ENCODE measurements at places on chromosomes 3 and 15.

DNA sequence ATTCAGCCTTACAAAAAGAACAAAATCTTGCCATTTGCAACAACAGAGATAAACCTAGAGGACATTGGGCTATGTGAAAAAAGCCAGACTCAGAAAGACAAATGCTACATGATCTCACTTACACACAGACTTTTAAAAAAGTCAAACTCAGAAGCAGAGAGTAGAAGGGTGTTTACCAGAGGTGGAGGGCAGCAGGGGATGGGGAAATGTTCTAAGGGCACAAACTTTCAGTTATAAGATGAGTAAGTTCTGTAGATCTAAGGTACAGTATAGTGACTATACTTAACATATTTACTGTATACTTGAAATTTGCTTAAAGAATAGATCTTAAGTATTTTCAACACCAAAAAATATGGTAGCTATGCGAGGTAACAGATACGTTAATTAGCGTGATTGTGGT is 3.0 kb downstream of the MYEF2 start:
- no peak for DNase-seq

DNA sequence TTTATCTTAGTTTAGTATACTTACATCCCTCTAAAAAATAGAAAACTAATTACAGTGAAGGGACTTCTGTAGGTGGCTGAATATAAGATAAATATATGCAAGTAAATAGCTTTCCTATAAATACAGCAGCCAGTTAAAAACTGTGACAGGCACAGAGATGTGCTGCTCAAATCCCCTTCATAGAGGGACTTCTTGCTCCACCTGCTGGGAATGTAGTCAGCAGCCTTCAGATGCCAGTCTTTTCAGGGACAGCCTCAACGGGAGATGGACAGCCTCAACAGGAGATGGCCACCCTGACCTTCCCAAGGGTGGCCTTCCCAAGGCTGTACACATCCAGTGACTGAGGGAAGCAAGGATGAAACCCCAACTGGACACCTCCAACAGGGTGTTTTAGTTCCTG is 15.7 kb upstream of the PRR23E start:
- no peak for DNase-seq

DNA sequence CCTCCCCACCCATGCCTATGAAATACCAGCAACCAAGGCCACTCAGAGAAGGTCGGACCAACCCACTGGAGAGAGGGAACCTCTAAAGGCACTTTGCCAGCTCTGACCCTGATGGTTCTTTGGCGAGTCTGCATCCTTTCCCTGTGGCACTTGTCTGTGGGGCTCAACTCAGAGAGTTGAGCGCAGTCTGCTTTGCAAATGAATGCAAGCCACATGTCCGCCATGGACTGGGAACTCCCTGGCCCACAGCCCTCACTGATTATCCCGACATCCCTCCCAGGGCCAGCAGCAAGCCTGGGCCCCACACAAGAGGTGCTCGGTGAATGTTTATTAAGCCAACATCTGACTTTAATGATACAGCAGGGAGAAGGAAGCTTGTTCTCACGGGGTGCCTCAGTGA is 55.5 kb upstream of the HES1 start:
- peak; percentile 49 for DNase-seq

DNA sequence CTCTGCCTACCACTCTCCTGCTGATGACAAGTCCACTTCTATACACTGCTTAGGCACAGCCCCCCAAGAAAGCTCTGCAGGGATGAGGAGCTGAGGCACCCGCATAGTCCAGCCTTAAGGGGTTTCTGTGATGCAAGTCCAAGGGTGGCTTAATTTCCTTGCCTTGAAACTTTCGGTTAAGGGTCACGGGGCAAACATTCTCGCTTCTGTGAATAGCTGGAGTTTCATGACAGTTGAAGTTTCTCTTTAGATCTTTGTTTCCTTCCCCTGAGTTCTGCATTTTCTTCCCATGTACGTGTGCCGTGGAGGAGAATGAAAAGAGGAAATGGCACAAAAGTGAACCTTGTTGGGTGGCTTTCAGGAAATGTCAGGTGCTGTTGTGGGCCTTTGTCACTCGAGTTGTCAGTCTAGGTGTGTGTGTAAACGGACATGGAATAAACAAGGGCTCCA is 7.0 kb downstream of the GPR160 start:
- DNase-seq: no peak

DNA sequence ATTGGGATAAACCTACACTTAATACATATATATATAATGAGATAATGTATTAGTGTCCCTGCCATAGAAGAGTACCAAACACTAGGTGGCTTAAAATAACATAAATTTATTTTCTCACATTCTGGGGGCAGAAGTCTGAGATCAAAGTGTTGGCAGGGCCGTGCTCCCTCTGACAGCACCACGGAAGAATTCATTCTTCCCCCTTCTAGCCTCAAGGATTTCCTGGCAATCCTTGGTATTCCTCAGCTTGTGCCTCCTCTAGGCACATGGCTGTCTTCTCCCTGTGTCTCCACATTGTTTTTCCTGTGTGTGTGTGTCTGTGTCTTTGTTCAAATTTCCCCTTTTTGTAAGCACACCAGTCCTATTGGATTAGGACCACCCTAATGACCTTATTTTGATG is 115.2 kb upstream of the AGBL1 start:
- DNase-seq: no peak

GRCh38 chr3:99895703-99896441 is 78.2 kb downstream of the CMSS1 start:
- DNase-seq: peak; percentile 90

DNA sequence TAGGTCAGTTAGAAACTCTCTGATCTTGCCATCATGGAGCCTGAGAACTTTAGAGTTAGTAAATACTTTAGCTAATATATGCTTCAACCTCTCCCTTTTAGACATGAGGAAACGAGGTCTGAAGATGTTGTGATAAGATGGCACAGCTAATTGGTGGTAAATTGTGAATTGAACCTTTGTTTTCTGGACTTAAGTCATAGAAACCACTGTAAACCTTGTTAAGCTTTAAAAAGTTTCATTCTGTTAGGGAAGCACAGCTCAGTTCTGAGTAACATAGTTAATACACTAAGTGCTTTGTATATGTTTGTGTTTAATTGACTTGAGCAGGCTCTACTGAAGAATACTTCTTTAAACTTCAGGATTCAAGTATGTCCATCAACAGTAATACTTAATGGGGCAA is 108.6 kb downstream of the AKAP13 start:
- no peak for DNase-seq

DNA sequence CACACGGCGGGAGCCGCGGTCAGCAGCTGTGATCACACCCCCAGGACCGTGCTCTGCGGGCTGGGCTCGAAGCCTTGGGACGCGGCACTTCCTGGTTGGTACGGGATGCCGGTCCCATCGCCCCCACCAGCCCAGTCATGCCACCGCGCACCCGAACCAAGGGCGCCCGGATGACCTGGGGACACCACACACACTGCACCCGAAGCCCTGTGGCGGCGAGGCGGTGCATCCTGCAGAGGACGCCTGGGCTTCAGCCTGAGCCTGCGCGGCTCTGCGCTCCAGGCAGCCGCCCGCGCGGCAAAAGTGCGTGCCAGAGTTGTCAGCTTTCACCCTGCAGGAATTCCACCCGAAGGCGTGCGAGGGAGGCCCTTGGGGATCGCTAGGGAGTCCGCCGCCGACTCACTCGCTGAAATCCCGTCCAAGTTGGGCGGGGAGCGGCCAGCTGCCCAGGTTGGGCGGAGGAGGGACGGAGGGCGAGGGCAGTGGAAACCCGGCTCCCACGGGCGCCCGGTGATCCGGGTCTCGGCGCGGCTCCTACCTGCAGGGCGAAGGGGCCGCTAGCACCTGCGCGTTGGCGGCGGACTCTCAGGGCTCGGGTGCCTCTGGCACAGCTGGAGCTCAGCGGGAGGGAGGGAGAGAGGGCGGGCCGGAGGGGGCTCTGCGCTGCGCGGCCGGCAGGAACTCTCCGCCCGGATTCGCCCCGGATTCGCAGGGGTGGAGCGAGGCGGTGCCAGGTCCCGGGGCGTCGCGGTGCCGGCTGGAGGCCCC is at the start of gene PLD1:
TSS of gene PLD1 (minus strand) at position 623 of the 768 bp plus-strand sequence. CDS start 72,432 bp downstream, outside the sequence.
- DNase-seq: peak; percentile 94

DNA sequence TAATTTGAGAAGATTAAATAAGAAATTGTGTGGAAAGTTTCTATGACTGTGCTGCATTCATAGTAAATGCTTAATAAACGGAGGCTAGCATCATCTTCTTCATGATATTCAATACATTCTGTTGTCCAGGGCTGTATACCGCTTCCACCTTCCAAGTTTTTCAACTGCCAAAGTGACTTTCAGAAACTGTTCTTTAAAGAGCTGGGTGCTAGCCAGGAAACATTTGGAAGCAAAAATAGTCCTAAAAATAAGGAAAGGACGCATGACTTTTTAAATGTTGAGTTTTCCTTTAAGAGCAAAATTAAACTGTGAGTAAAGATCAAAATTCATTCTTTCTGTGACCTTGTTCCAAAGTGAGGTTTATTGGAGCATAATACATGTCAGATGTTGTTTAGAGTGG is 9.4 kb upstream of the ERC2 start:
- DNase-seq: no peak

DNA sequence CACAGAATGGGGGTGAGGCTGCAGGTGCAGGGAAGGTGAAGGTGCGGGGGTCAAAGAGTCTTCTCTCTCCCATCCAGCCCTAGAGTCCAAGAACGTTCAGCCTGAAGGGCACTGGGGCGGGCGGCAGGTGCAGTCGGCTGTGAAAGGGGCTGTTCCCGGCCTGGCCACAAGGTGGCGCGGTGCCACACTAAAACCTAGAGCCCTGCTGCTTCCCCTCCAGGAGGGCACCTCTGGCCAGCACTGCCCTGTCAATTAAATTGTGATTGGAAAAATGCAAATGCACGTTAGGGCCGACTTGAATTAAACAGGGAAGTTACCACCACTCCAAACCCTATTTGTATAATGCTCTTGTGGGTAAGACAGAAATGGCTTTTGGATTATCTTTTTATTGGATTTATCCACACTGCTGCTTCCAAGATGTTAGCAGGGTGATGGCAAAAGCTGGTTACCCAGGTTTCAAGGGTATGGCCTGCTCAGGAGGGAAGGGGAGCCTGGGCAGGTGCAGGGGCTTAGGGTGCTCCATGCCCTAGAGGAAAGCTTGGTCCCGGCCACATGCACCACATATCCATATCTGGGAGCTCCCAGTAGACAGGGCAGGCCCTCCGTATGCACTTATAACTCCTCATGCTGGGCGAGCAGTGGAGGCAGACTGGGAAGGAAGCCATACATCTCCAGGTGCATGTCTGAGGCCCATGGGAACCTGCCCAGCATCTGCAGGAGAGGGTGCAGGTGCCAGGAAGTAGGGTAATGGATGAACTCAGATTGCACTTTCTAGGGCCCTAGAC is 119.8 kb downstream of the ADCY5 start:
- DNase-seq: peak; percentile 51

- no peak for DNase-seq
These were observed 5.7 kb downstream of the SLC28A1 start for GRCh38 chr15:84889991-84890669.

DNA sequence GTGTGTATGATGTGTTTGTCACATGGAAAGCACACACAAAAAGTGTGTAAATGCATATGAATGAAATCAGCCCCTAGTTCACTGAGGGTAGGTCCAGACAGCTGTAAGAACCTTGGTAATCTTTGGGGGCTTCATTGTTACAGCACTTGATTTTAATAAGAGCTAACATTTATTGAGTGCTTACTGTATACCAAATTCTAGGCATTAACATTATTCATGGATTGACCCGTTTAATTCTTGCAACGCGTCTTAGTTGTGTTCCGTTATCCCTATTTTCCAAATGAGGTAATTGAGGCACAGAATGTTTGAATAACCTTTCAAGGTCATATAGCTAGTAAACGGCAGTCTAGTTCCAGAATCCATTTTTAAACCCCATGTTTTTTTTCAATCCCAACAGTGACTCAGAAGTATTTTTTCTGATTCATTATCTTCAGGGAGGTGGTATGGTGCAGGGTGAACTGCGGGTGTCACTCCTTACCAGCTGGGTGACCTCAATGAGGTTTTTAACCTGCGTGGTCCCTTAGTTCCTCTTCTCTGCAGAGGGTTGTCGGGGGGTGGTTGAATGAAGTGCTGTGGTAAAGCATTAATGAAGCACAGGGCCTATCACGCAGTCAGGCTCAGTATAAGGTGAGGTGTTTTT is 14.2 kb downstream of the RAB8B start:
- DNase-seq: peak; percentile 70

DNA sequence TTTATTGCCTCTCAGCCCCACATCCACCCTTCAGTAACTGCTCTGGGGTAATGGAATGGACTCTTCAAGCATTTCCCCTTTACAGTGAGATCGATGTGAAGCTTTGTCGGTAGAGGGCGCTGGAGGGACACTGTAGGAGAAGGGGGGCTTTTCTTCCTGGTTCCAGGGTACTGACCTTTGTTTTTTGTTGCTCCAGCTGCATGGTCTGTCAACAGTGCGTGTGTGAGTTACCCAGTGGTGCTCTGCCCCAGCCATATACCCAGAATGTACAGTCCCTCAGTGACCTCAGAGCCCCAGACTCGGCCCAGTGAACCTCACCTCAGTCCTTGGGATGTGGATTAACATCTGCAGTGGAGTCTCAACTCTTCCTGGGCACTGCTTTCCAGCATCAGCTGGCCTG is 180.3 kb upstream of the TSC22D2 start:
- peak; percentile 74 for DNase-seq

DNA sequence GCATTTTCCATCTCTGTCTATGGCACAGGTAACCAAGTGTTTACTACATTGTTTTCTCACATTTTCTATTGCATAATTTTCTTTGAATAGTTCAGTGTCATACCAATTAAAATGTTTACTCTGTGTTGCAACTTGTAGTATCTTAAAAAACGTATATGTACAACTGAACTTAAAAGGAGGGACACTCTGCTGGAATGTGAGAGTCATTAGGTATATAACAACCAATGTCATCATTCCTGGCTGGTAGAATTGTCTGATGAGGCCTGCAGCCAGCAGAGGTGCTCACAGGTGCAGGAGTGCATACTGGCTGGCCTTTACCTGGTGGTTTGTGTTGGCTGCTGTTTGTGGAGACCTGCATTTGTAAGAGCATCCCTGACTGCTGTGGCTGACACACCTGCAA is 19.1 kb upstream of the RARRES1 start:
- DNase-seq: no peak

DNA sequence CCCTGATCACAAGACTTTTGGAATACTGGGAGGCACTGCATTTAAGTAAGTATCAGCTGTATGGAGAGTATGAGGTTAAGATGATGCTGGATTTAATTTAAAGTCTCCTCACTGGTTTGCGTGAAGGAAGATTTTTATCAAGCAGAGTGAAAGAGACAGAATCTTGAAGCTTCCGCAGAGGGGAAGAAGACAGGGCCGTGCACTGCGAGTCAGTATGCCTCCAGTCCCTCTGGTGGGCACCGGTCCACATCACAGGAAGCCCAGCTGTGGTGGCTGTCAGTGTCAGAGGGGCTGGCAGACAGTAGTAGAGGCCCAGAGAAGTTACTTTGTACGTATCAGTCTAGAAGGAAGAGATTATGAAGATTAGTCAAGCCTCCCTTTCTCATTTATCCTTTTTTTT is 379.0 kb upstream of the TPRG1 start:
- DNase-seq: peak; percentile 41

DNA sequence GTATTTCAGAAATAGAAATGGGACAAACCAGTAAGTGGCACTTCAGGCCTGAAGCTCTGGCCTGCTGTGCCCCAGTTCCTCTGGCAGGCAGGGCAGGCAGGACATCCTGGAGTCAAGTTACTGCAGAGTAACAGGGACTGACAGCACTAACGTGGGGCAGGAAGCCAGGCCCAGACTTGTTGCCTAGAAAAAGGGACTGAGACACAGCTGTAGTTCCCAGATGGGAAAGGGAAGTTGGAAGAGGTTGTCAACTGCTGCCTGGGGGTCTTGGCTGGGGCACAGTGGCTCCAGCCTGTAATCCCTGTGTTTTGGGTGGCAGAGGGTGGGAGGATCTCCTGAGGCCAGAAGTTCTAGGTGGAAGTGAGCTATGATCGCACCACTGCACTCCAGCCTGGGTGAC is 171.9 kb downstream of the FMN1 start:
- DNase-seq: peak; percentile 67
